ENCODE measurements at places on chromosomes 2 and 18.
A peak's percentile ranks its signal among the peaks of the same experiment; 100 is the strongest.

GRCh38 chr2:198203336-198204069 is 399.1 kb downstream of the PLCL1 start:
- DNase-seq = no peak

DNA sequence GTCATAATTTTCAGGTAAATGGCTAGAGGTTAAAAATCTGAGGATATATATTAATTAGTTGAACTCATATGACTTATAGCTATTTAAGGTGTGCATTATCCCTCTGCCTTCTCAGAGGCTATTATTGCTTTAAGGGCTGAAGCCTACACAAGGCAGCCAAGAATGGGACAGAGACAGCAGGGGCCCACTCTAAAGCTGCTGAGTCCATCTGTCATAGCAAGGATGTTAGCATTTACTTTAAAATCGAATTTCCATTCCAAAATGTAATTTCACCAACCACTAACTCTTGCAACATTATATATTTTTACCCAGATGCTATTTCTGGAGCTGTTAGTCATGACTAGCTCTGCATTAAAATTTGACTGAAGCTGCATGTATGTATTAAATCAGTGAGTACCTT is 236.3 kb upstream of the FSIP2 start:
- no peak for DNase-seq

GRCh38 chr18:70311726-70312125 is 22.9 kb downstream of the SOCS6 start:
- DNase-seq = no peak

- DNase-seq = no peak
These were observed 25.0 kb upstream of the CXXC1 start for GRCh38 chr18:50312296-50313030.

- no peak for DNase-seq
These were observed 6.0 kb upstream of the IL1R2 start for GRCh38 chr2:101985793-101986164.

DNA sequence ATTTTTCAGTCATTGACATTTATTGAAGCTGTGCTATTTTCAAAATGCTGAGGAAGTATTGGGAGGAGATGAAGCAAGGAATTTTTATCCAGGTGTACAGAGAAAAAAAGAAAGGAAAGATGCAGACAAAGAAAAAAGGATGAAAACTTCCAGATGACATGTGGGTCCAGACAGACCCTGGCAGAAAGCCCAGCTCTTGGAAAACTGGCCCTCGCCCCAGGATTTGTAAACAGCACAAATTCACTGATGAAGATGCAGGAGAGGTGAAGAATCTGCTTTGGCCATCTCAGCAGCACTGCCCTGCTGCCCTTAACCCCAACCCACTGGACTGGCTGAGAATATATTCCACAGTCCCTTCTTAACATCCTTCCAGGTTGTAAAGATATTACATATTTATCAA is 12.5 kb downstream of the TACR1 start:
- no peak for DNase-seq

DNA sequence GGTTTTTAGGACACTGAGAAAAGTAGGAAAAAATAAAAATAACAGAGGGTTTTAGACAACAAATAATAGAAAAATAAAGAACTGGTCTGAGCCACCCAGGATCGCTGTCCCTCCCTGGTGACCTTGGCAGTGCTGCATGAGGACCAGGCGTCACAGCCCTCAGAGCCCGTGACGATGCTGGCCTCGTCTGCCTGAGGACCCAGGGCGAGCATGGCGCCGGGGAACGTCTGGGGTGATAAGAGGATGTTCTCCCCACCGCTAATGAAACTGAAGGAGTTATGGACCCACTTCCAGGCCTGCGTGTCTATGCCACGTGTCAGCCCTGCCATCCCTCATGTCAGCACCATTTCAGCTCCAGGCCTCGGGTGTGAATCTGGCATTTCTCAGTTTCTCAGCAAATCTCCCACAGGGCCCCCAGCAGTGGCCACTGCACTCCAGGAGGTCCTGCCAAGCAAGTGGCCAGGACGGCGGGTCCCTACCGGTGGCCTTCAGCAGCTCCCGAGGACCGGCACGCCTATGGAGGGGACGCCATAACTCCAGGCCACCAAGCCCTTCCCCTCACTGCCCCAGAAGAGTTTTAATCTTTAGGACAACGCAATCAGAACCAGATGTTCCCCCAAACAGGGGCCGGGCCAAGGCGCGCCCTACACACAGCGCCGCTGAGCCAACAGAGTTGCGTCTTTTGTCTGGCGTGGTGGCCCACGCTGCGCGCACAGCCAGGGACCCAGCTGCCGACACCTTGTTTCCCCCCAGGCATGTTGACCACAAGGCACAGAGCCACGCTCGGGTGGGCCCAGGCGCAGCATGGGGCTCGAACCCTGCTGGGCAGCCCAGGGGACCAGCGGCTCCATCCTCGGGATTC is 179.7 kb downstream of the TWIST2 start:
- DNase-seq = no peak

DNA sequence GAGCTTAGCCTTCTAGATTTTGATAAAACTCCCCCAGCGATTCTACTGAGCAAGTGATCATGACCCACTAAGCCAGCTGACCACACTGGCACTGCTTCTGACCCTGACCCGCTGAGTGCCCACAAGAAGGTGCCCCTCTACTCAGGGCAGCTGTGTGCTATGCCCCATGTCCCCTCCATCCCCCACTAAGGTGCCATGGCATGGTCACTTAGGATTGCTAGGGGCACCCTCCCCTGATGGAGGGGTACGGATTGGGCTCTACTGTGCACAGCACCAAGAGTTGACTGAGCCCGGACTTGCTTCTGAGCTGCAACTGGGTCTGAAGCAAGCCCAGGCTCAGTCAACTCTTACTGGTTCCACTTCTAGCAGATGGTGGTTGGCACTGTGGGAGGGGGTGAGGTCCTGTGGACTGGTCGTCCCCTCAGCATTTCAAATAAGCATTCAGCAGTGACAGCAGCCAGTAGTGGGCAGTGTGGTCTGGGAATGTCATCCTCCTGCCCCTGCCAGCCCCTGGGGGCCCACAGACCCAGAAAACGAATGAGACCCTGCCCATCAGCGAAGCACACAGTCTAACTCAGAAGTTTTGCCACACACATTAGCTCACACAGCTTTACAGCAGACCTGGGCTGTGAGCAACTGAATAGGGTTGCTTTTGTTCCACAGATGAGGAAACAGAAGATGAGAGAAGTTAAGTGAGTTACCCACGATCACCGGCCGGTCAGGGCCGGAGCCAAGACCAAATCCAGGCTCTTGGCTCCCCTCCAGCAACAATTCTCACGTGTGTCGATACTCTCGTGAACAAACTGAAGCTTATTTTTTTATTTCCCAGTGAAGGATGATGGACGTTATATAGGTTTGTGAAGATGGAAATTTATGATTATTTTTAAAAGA is 52.1 kb upstream of the FOSL2 start:
- DNase-seq = no peak

- DNase-seq = no peak
These were observed 31.0 kb downstream of the TANC1 start for GRCh38 chr2:158999458-158999857.

GRCh38 chr2:25257032-25257552 is 84.6 kb downstream of the DNMT3A start:
- DNase-seq = no peak

DNA sequence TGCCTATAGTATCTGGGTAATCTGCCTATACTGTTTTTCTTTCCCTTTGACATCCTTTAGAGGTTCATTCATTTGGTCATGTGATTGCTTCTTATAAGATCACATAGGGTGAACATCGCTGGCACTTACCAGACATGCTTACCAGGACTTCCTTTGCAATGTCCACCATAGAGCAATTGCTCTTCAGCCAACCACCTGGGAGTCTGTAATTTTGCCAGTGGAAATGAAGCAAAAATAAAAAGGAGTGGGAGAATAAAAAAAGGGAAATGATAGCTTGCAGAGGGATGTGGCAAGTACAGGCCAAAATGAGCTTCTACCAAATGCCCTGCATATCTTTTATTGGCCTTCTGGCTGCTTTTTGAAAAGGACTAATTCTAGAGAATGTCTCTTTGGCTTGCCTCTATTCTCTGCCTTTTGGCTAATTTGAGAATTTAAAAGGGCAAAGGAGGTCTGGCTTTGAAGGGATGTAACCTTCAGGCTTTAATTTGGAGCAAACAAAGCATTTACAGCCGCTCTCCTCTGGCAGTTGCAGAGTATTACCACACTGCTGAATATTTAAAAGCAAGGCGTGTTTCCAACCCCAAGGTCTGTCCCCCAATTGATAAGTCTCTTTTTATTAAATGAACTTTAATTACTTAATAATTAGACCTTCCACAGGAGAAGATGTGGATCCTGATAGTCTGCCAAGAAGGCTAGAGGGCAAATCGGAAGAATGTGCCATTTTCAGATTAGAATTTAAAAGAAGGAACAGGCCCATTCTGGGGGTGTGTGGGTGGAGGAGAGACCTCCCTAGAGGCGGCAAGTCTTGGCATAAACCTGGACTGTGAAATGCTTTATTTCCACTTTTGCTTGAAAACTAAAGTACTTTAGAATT is 557.9 kb downstream of the DCC start:
- DNase-seq = no peak

DNA sequence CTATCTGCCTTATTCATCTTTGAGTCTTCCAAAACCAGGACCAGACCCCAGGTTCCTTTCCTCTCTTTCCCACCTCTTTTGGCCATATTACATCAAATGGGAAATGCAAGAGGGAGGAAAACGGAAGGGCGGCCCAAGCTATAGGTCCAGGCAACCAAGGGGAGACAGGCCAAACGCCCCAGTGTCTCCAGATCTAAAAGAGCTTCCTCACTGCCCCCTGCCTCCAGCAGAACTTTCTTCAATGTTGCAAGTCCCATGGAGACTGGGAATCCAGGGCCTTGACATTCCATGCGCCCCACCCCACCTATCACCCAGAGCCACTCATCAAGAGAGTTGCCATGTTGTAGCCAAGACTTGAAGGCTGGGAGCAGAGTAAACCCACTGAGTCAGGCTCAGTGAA is 15.4 kb downstream of the TNS1 start:
- no peak for DNase-seq

- peak; percentile 90 for DNase-seq
These were observed 60.4 kb downstream of the ATOH8 start for GRCh38 chr2:85813982-85814801.

DNA sequence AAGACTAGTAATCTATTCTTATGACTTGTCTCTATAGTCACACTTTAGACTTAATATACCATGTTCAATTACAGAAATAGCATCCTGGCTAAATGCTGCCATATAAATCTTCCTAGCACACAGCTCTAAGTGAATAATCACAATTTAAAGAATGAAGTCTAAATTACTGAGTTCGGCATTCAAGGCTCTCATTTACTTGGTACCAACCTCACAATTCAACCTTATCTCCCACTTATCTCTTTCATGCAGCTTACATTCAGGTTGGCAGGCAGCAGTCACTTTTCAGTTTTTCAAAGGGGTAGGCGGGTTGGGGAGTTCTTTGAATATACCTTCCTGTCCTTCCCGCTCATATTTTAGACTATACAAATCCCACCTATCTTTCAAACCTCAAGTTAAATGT is 1.5 kb downstream of the MMADHC start:
- DNase-seq = no peak

DNA sequence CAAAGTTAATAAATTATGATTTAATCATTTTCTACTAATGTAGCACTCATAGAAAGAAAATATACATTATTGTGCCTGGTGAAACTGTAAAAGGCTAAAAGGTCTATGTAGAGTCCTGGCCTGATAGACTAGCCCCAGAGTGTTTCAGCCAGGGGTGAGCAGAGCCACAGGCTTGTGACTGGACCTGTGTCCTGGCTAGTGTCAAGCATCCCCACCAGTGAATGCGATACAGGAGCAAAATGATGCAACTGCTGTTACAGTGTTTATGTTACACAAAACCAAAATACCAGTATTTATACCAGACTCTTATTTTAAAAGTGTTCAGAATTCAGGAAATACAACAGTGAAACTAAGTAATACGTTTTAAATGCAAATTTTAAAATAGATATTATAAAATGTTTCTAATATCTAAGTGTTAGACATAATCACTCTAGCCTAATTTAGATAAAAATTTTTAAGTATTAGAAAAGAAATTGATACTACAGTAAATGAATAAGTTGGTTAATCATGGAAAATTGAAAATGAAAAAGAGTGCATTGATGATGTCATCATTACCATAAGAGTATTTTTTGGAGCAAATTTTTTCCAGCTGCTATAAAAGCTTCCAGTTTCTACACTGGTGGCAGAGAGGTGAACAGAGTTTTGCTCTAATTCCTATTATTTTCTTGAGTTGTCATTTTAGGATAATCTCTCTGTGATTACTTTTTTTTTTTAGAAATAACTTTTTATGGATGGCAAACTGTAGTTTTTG is 6.2 kb upstream of the TSPYL6 start:
- no peak for DNase-seq

DNA sequence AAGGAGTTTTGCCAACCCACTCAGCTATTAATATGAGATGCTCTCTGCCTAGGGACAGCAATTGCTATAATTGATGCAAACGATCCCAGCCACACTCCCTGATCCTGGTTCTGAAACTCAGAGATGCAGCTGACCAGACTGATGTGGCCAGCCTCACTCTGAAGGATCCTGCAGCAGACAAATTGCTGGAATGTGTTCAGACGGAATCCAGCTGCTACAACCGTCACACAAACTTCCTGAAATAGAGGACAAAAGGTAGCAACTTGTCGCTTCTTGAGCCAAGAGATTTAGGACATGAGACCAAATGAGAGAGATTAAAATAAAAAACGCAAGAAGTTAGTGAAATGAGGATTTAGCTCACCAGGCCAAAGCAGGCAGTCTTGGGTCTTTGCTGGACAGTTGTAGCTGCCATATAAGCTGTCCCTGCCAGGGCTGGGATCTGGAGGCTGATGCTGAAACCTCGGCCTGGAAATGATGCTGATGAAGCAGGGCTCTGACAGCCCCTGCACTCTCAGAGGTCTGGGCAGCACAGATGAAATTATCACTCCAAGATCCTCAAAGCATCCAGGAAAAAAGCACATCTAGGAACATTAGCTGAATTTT is 8.3 kb upstream of the YWHAQ start:
- DNase-seq = no peak

GRCh38 chr2:166651080-166651675 is 157.1 kb upstream of the SCN7A start:
- DNase-seq = no peak

DNA sequence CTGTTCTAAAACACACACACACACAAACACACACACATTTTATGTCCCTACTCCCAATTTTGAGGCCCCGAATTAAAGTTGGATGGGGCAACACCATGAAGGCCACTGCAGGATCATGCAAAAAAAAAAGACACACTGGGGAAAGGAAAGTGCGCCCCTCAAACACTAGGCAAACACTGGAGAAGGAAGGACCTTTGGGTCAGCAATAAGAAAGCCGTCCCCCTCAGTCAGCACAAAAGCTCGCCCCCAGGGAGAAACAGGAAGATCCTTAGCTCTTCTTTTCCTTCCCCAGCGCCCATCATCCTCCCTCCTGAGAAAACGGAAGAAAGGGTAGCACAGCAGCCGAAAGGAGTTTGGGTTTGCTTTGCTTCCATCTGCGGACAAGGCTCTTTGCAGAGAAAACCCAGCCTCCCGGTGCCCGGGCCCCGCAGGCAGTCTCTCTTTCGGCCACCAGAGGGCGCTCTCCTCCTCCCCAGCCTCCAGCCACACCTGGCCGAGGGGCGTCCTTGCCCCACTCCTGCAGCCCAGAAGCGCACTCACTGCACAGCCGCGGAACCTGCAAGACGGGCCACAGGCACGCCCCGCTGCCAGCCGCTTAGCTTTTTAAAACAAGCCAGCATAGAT is 248.5 kb downstream of the CDH20 start:
- peak; percentile 71 for DNase-seq

- peak; percentile 58 for DNase-seq
These were observed 18.7 kb upstream of the ACKR3 start for GRCh38 chr2:236550701-236551465.

GRCh38 chr2:69957965-69958364 is 3.5 kb downstream of the ASPRV1 start:
- DNase-seq = no peak

- no peak for DNase-seq
These were observed 32.3 kb upstream of the TMEM247 start for GRCh38 chr2:46446871-46447568.

Measured in GM13977 (cell line).